ENCODE measurements at places on chromosomes 4 and X.

- peak; percentile 41 for DNase-seq
These were observed 347.8 kb upstream of the PITX2 start for GRCh38 chr4:110970642-110971041.

DNA sequence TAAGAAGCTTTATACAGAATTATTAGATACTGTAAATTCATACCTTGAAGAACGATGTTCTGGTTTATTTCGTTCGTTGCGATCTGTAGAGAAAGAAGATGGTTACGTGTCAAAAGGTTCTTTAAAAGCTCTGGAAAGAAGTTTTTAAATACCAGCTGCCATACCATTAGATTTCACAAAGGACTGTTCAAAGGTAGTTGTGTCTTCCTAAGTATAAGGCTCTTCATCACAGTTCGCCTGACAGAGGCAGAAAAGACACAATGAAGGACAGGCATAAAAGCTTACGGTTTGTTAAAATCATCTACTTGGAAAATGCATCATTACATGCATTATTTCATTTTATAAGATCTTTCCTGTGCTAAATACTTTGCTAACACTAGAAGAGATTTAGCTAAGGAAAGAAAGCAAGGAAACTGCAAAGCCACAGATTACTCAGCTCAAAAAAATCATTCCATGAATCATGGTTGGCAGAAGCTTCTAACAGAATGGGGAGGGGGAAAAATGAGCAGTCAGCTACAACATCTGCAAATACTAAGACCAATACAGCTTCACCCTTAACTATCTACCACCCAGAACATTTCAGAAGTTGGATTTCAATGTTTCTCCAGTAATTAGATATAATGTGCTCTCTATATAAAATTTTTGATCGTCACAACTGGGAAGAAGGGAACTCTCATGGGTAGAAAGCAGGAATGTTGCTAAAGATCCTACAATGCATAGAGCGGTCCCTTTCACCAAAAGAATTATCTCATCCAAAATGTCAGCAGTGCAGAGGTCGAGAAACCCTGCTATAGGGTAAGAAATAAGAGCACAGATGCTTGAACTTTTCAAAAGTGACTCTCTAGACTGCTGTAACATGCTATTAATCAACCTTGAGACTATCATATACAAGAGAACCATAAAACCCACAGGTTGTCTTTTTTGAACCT lies 50.7 kb upstream of the PRSS48 start:
- DNase-seq = no peak

GRCh38 chr4:153619811-153620210 lies 64.3 kb upstream of the TLR2 start:
- DNase-seq = no peak

DNA sequence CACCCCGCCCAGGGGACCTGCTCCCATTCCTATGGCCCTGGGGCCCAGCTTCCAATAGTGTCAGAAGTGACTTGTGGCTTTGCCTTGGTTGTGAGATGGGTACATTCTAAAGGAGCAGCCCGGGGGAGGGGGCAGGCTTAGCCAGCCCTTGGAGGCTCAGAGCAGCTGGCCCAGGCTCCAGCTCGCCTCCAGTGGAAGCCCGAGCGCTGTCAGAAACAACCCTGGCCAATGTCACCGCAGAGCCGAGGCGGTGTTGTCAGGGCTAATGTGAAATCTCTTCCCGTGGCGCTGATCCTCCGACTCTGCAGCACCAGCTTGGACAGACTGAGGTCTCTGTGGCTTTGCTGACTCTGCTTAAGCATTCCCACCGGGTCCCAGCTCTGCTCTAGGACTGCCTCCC lies 29.2 kb upstream of the ZNF81 start:
- DNase-seq = no peak

GRCh38 chr4:73234712-73235111 lies 23.9 kb downstream of the ANKRD17 start:
- DNase-seq = no peak

DNA sequence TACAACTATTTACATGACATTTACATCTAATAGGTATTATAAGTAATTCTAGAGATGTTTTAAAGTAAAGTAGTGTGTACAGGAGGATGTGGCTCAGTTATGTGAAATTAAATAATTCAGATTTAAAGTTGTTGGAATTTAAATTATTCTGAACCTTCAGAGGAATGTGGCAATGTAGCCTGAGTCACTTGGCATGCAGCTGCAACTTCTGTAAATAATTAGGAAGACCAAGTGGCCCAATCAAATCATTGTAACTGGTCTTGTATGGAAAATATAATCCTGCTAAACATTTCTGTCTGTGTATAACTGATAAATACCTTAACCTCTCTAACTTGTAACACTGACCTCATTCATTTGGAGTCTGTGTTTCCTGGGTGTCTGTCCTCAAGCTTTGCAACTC lies 828.9 kb downstream of the GLUD2 start:
- DNase-seq = no peak

DNA sequence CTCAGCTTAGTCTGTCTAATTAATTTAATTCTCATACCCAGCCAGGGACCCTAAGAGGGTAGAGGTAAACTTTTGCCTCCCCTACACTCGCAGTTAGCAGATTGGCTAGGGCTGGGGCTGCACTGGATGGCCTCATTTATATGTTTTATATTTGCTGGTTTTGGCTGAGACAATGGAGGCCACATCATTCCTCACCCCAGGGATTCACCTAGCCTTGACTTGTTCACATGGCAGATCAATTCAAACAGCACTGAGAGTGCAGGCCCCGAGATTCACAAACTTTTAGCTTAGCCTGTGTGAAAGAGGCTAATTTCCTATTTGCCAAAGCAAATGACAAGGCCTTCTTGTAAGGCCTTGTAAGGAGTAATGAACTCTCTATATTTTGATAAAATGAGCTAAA lies 844.4 kb downstream of the ARAP2 start:
- no peak for DNase-seq

DNA sequence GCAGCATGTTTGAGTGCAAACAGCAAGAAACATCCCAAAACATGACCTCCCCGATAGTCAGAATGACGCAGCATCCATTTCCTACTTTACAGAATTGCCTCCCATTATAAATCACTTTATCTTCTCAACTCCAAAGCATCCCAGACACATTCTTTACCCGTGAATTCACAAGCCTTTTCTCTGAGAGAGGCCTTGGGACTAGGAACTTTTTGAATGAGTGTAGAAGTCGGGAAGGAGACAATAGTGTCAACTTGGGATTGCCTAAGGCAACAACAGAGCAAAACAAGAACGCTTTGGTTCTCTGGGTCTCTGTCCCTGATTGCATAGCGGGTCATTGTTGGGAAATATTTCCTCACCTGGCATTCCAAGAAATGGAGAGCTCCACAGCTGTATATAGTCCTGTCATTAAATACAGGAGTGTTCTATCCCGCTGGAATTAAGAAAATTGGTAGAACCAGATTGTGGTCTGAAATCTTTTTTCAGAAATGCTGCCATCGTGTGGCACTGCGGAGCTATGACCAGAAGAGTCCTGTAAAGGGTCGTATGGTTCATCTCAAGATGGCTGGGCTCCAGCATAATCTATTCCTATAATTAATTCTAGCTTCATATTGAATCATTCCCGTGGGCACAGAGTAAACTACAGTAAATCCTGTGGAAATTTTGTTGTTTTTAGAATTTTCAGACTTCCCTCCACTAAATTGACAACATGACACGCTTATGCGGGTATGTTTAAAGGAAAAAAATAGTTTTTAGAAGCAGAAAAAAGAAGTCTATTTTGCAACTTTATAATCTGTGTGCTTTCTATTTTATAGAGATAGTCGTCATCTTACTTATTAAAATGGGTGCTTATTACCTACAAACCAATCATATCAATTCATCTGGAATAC lies 2.0 kb upstream of the SPP1 start:
- peak; percentile 25 for DNase-seq

All from GDM1 (cell line).